ENCODE measurements at places on chromosomes 11 and 22. TPM values are rescaled to one million over a fixed set of nuclear protein-coding genes. Genes with fewer than 3 reads are reported as not detected.

DNA sequence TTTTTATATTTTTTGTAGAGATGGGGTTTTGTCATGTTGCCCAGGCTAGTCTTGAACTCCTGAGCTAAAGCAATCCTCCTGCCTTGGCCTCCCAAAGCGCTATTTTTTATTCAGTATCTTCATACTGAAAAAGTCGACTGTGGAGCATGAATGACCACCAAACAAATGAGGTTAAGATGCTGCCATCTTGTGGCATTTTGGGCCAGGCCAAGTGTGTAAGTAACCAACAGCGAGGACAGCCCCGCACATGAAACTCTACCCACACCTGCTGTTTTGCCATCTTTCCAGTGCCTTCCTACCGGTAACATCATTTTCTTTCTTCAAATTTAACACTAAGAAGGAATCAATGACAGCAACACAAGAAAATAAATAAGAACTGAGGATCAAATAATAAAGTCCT, 32.2 kb upstream of the AQP11 start:
- DNase-seq = no peak

Gene OR4A15
- not detected for total RNA-seq

DNA sequence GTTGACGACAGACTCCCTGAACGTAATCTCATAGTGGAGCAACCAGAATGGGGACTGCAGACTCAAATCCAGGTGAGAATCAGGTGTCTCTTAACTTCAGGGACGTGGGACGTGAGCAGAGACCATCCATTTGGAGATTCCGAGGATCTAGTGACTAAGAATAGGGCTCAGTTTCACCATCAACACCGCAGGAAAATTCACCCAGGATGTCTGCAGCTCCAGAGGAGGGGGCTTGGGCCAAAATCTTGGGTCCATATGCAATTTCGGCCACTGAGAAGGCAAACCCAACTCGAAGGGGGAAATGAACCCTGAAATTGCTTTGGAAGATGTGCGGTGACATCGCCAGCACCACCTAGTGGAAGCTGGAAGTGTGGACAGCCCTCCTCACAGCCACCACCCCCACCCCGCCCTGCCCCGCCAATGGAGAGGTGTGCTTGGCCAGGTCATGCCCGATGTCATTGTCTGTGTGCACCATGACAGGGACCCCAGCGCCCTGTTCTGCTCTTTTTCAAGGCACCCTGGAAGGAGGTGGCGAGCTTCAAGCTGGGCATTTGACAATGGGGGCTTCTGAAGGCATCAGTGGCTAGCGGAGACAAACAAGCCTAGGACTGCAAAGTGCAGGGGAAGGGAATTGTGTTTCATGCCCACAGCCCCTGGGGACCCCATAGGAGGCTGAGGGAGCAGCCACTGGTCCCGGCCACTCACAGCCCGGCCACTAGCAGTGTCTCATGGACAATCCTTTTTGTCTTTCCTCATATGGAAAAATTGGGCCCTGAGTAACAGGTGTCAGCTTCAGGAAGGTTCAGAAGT, 24.8 kb downstream of the APOL1 start:
- DNase-seq = no peak

- DNase-seq = no peak
Observed at GRCh38 chr22:21726650-21727049, 8.9 kb downstream of the YPEL1 start.
